ENCODE measurements at places on chromosomes 5 and 9. TPM values are rescaled to one million over a fixed set of nuclear protein-coding genes. Genes with fewer than 3 reads are reported as not detected.

- DNase-seq: no peak
These were observed 5.9 kb upstream of the ERAP2 start for GRCh38 chr5:96870094-96871026.

Gene ZNF366
- total RNA-seq: 0.03 TPM

Gene TLX3
- total RNA-seq: not detected

DNA sequence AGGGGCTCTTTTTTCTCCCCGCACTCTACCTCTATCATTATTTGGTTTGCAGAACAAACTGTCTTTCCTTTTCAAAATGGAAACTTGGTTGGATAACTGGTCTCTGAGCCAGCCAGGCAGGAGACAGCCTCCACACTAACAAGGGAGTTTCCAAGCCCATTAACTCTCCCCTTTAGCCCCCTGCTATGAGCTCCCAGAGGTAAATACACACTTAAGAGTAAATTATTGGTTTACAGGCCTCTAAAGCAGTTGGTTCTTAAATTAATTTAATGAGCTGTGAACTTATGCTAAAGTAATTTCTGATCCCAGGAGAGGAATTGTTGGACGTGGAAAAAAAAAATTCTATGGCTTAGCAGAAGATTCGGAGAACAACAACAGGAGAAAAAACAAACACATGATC lies 30.3 kb downstream of the EPB41L4A start:
- no peak for DNase-seq

Gene SLIT3
- total RNA-seq: 0.40 TPM

GRCh38 chr9:135302329-135303279 lies 177.0 kb upstream of the PPP1R26 start:
- DNase-seq: no peak

Gene RGMB
- total RNA-seq: 14.9 TPM

- no peak for DNase-seq
These were observed 124.1 kb upstream of the STC2 start for GRCh38 chr5:173452119-173452905.

DNA sequence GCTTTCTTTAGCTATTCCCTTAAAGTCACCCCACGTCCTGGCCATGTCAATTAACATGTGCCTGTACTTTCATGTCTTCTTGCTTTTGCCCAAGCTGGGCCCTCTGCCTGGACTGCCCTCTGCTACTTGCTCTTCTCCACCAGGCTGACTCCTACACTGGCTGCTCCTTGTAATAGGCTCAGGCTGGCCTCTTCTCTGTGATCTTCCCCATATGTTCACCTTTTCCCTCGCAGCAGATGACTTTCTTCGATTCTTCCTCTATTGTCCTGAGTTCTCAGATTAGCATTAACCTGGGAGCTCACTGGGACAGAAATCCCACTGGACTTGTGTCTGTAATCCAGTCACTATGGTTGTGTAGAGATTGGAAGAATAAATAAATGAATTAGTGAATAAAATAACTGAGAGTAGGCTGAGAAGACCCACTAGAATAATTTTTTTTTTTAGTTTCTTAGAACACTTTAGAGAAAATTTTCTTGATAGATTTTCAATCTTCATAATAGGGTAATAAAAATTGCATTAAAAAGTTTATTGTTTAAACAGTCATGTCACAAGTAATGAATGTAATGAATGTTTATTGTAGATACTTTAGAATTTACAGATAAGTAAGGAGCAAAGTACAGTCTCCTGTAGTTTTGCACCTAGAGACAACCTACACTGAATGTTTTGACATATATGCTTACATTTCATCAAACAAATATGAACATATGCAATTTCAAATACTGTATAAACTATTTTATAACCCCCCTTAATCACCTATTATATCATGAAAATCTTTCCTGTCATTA lies 47.4 kb upstream of the TNFSF15 start:
- no peak for DNase-seq

DNA sequence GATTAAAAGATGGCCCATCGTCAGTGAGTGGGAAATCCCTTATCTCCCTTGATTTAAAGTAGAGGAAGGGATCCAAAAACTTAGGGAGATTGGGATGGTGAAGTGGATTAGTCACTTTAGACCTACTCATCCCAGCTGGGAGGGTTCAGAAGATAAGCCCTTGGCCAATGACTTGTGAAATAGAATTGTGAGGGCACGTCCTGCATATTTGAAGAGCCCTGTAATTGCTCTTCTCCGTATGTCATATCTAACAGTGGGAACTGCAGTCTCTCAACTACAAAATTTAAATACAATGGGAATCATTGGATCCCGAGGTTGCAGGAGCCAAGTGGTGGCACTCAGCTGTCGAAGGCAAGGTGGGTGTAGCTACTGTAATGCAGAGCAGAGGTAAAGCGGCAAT lies 65.4 kb upstream of the C9orf72 start:
- DNase-seq: no peak

Gene ELOVL7
- 5.4 TPM for total RNA-seq

Gene SHOC1
- 0.37 TPM for total RNA-seq

Gene GABRA1
- total RNA-seq: not detected

DNA sequence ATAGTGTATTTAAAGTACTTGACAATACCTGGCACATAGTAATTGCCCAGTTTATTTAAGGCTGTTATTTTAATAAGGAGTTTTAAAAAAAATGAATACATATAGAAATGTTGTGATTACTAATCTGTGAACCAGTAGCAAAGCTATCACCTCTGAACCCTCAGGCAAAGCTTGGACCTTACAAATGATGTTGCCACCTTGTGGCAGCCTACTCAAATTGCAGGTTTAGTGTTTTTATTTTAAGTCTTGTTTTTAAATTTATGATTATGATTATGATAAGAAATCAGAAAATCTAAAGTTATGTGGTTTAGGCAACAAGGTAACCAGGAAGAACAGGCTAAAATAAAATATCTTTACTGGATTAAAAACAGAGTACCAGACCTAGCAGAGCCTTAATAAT lies 35.8 kb downstream of the PPARGC1B start:
- DNase-seq: peak; percentile 34

GRCh38 chr9:14869671-14870070 lies 40.6 kb downstream of the FREM1 start:
- DNase-seq: no peak

DNA sequence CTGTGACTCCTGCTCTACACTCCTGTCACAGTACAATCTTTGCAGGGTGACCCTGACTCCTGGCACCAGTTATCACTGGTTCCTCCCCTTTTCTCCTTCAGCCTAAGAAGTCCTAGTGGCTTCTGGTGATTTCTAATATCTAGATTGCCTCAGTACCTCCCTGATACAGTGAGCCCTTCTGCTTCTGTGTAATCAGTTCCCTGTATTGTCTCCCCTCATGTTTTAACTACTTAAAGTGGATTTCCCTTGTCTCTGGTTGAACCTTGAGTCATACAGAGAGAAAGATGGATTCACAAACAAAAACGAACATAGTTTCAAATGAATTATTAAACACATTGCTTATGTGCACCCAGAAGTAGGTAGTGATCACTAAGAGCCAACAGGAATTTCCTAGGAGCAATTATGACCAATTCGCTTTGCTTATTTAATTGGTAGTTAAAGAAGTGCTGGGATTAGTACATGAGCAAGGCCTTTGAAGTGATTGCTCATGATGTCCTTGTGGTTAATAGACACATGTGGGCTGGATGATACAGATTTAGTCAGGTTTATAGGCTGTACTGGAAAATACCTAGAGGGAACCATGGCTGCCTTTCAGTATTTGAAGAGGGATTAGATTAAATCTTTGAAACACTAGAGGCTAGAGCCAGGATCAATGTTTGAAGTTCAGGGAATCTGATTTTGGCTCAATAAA lies 145.8 kb upstream of the MEF2C start:
- no peak for DNase-seq

Gene PDGFRB
- 0.32 TPM for total RNA-seq

Measured in SK-MEL-5 (cell line).